ENCODE measurements at places on chromosomes 7 and 10.

DNA sequence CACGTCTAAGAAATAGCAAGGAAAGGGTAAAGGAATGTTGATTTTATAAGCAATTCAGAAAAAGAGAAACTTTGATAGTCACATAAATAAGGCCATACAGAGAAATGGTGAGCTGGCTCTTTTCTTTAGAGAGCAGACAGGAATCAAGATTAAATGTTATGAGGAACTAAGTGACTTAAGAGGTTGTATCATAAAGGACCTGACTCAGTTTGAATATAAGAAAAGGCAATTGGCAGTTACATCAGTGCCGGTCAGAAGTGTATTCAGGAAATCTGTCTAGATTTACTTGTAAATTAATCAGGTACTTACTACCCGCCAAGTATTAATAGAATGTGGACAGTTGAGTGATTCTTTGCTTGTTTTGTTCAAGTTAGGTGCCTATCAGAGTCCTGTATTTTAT lies 2.1 kb downstream of the MRPL32 start:
- DNase-seq, result no peak

GRCh38 chr7:48255046-48255445 lies 83.8 kb downstream of the ABCA13 start:
- no peak for DNase-seq

DNA sequence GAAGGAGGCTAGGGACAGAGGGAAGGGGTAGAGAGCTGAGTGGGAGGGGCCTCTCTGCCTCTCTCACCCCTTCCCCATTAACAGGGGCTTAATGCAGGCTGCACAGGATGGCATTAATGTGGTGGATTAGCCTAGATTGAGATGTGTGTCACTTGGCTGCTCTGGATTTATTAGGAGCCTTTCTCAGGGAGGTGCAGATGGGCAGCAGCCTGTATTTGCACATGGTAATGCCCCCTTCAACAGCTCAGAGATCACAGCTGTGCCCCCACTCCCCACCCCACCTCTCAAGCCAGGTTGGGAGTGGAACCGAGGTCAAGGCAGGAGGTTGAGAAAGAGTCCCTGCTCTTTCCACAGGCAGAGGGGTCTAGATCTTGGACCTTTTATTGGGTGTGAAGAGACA lies 7.3 kb downstream of the PITX3 start:
- DNase-seq, result no peak

DNA sequence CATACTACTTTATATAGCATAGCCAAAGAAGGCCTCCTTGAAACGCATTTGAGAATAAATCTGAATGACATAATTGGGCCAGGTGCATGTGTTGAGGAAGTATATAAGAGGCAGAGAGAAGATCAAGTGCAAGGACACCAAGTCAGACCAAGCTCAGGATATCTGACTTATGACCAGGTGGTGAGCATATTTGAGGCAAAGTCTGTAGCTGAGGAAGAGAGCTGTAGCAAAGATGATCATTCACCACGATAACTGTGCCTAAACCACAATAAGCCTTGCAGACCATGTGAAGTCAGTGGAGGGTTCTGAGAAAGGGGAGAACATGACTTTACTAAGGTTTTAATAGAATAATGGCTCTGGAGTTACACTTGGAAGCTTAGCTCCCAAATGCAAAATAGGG lies 292.3 kb downstream of the SORCS1 start:
- no peak for DNase-seq

- no peak for DNase-seq
These were observed 574.9 kb downstream of the CCSER2 start for GRCh38 chr10:84903320-84903719.

GRCh38 chr10:102402512-102402896 lies 7.0 kb downstream of the NFKB2 start:
- DNase-seq, result no peak

DNA sequence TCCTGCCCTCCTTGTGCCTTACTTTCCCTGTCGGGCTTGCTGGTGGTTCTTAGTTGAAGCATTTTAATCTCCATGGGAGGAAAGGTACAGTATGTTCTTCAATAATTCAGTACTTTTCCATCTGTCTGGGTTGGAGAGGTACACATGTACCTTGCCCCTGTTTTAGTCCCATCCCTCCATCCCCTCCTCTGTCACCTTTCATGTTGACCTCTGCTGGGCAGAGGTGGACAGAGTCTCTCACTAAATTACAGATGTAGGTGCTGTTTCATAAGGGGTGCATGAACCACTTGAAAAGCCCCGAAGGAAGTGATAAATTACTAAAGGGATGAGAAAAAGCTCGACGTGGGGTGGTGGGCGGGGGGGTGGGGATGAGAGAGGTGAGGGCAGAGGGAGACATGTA lies 5.4 kb downstream of the AGFG2 start:
- DNase-seq, result no peak

DNA sequence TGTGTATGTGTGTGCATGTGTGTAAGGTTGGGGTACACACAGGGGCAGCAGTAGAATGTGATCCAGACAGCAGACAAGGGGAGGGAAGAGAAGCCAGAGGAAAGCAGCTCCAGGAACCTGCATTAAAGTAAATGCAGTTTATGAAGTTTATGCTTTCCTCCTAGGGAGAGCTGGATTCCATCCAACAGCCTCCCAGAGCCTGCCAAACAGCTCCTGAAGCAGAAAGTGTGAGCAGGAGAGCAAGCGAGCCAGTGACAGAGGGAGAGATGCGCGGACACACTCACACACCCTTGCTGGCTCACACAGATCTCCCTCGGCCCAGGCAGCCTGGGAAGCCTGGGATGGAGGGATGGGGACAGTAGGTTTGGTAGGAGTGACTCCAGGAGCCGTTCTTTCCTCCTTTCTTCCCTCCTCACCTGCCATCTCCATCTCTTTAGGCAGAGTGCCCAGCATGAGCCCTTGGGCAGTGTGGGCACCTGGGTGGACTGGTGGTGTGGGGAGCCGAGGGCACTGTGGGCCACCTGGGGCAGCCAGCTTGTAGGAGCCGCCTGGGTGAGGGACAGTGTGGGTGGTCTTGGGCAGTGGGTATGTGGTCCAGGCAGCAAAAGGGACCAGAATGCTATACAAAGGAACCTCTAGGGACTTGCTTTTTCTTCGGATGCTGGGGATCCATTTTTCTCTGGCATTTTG lies 46.1 kb downstream of the PAX2 start:
- no peak for DNase-seq

DNA sequence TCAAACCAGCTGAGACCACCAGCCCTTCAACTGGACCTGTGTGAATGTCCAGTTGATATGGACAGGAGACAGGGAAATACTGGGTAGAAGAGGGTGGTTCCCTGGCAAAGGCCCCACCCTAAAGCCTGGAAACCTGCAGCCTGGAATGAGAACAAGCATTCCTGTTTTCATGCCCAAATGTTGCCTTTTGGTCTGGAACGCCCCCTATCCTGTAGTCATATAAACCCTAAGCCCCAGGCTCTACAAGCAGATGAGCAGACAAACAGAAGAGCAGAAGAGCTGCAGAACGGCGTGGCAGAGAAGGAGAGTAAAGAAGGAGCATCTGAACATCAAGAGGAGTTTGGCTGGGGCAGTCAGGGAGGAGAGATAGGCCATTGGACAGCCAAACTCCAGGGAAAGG lies 38.4 kb downstream of the SYPL1 start:
- no peak for DNase-seq

DNA sequence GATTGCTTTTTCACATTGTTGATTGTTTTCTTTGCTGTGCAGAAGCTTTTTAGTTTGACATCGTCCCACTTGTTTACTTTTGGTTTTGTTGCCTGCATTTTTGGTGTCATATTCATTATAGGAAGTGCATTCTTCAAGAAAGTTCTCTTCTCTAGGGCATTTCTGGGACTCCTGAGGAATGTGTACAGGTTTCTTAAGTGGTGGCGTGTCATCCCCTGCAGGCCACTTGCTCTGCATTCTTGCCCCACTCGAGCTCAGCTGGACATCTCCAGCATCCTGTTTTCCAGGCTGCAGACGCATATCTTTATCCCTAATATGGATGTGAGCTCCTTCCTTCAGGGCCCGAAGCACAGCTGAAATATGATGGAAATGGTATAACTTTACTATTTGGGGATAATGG lies 255.6 kb upstream of the HABP2 start:
- no peak for DNase-seq

DNA sequence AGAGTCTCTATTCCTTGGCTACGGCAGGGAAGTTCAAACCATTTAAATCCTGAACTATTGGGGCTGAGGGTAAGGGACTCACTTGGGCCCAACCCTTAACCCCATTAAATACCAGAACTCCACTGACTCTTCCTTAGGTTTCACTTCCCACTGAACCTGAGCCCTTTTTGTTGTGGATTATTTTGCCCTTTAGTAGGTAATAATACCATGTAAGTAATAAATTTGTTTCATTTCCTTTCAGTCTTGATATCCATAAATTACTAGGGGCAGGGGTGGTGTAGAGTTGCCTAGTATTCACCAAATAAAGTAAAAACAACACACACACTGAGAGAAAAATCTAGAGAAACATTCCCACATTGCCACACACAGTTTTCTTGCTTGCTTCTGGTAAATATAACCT lies 352.0 kb downstream of the PCDH15 start:
- DNase-seq, result no peak

- no peak for DNase-seq
These were observed 199.1 kb downstream of the MAD1L1 start for GRCh38 chr7:2033586-2034135.

DNA sequence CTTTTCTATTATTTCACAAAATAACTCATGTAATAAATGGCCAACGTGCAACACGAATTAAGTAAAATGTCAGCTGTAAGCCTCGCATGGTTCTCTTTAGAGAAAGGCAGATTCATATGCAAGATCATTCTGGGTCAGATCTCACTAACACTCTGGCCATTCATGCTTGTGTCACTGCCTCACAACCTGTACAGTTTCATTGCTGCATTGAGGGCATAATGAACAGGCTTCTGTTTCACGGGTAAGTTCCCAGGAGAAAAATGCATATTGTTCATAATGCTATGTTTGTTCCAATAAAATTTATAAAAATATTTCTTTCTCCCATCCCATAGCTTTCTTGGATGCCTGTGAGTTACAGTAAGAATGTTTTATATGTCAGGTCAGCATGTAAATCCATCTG lies 734.0 kb upstream of the ANKRD30A start:
- DNase-seq, result no peak

DNA sequence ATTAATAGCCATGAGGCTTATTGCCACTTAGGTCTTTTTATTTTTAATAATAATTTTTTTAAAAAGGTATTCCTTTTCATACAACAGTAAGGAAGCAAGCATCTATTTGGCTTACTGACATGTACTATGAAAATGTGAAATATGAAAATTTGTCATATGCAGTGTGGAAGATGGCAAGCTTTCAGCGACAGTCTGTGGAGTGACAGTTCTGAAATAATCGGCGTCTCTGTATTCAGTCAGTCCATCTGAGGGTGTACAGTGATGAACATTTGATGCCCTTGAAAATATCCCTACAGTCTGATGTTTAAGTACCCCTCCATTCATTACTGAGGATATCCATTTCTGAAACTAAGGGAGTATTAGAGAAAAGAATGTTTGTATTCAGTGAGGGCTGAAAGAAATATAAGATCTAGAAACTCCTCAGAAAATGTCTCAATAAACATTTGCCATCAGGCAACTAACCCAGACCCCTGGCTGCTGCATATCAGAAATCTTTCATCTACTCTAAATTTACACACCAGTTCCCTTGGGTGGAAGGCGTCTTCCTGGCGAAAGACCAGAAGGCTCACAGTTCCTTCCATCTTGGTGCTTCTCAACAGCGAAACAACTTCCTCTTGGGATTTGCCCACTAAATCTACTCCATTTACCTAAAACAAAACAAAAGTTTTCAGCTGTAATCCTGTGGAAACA lies 440.6 kb downstream of the PARD3 start:
- DNase-seq, result no peak
